ENCODE measurements at places on chromosomes 1 and 21. TPM values are rescaled to one million over a fixed set of nuclear protein-coding genes. Genes with fewer than 3 reads are reported as not detected.

DNA sequence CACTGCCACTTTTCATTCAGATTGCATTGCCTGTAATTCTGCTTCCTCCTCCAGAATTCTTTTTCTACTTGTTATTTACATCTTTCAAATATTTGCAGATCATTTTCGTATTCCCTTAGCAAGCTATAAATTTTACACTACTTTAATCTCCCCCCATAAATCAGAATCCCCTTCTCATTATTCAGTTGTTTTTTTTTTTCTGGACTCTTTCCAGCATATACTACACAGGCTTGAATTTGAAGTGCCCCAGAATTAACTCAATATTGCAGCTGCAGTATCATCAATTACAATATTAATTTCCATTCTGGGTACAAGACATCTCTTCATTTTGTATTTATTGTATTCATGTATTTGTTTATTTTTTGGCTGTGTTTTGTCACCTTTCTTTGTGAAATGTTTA, 1494.3 kb downstream of the AMY1C start:
- no peak overlapping the region for H3K4me3 ChIP-seq
- no peaks in the 10 kb centered on the region for H3K36me3 ChIP-seq
- DNase-seq, result no peak
- H3K27ac ChIP-seq, result no peak overlapping the region

The STXBP3 gene
- 60.8 TPM for total RNA-seq

DNA sequence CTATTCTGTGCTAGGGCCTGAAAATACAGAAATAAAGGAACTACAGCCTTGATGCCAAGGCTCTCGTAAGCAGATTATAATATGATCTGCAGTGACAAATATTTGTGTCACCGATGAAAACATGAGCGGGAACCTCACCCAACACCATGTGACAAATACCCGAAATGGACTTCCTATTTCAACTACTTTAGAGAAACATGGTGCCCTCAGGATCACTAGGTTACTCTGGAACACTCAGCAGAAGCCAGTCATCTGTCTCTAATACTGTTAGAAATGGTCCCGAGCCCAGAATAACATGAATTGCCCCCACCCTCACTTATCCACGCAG, 463 bp upstream of the VAMP3 start:
- H3K36me3 ChIP-seq, result peaks cover 26% of the 10 kb centered on the region
- no peak for DNase-seq
- H3K27ac ChIP-seq, result peak overlapping the region; percentile 67
- peak overlapping the region; percentile 80 for H3K4me3 ChIP-seq
- peaks cover 31% of the 10 kb centered on the region for H3K27me3 ChIP-seq

The CTBS gene
- total RNA-seq, result 28.1 TPM

DNA sequence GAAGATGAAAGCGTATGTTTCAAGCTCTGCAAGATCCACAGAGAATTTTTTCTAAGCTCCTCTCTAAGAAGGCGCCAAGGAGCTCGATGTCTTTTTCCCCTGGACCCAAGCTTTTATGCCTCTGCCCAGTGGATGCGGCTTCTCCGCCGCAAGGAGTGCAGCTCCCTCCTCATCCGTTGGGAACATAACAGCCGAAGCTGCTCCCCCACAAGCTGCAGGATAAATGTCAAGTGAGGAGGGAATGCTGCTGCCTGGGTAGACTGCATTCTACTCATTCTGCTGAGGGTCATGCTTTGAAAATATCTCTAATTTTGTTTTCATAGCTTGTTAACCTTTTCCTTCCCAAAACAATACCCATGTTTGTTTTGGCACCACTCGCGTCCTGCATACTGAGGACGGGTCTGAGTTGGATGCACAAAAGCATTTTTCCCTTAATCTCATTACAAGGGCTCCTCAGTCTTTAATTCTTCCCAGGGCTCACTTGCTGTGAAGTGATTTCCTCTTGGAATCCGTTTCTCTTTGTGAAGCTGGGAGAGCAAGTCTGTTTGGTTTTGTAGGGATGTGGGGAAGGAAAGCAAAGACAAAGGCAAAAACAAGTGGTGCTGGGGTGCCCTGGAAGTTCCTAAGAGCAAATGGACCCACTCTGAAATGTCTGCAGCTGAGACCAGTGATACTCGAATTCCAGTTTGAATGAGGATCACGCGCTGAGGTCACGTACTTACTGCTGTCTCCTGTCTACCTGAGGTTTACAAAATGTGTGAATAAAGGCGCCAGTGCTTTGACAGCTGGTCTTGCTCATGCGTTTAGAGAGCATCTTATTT, 134.0 kb upstream of the IRF2BP2 start:
- no peak overlapping the region for H3K27ac ChIP-seq
- no peaks in the 10 kb centered on the region for H3K4me1 ChIP-seq
- H3K27me3 ChIP-seq, result peaks cover 2% of the 10 kb centered on the region
- H3K4me3 ChIP-seq, result no peak overlapping the region
- no peak for DNase-seq

DNA sequence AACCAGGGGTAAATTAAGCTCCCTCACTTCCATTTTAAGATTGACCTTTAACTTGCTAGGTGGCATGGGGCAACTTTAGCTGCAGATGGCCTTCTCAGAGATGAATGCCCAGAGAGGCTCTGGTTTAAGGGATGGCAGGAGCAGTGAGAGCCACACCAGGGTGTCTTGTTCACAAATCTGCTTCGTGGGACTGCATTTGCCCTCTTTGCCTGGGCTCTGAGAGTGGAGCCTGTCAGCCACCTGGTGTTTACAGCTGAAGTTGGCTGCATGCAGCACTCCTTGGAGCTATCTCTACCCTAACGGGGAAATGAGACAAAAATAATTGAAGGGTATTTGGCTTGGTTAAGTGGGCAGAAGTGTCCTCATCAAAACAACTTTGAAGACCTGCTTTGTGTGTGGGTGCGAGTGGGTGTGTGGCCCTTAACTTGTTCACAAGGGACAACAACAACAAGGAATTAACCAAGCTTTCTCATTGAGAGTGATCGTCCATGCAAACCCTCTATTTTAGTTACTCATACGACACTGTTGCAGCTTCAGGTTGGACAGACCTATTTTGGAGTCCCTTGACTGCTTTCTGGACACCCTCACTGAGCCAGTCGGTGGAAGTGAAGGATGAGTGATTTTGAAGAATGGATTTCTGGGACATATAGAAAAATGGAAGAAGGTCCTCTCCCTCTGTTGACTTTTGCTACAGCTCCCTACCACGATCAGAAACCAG, 29.8 kb downstream of the PGM1 start:
- peaks cover 13% of the 10 kb centered on the region for H3K4me1 ChIP-seq
- no peaks in the 10 kb centered on the region for H3K27me3 ChIP-seq
- H3K4me3 ChIP-seq, result no peak overlapping the region
- peaks cover 4% of the 10 kb centered on the region for H3K36me3 ChIP-seq
- no peak for DNase-seq
